A549 treated with CORT108297 at 1 μM for 4 hours (cell line): ENCODE measurements at places on chromosomes 2 and 18. TPM values are rescaled to one million over a fixed set of nuclear protein-coding genes. Genes with fewer than 3 reads are reported as not detected.

The GPAT2 gene
- total RNA-seq, result not detected in 5 replicates

The TMEM178A gene
- 0.13 to 0.17 TPM (median 0.16 TPM) in 5 replicates for total RNA-seq

The C2orf81 gene
- total RNA-seq, result 2.5 to 4.0 TPM (median 3.3 TPM) in 5 replicates

The EGR4 gene
- 0.07 to 0.32 TPM (median 0.17 TPM) in 5 replicates for total RNA-seq

The DYNAP gene
- total RNA-seq, result not detected in 5 replicates

The LYG2 gene
- not detected in 5 replicates for total RNA-seq

The COL5A2 gene
- 47.9 to 90.5 TPM (median 76.8 TPM) in 5 replicates for total RNA-seq

The CD207 gene
- total RNA-seq, result 0.07 TPM in 1 of 5 replicates, not detected in the others

The RMDN2 gene
- total RNA-seq, result 4.2 to 5.4 TPM (median 4.3 TPM) in 5 replicates

The C2orf80 gene
- total RNA-seq, result not detected in 5 replicates

The MATN3 gene
- 9.1 to 16.9 TPM (median 14.0 TPM) in 5 replicates for total RNA-seq

The IL1B gene
- 0.21 to 0.57 TPM (median 0.24 TPM) in 5 replicates for total RNA-seq

The XIRP2 gene
- not detected in 5 replicates for total RNA-seq

The PSMA8 gene
- total RNA-seq, result not detected in 5 replicates

The IL37 gene
- total RNA-seq, result not detected in 5 replicates

The TPGS2 gene
- 82.6 to 97.8 TPM (median 89.1 TPM) in 5 replicates for total RNA-seq

The CNGA3 gene
- 0.06 TPM in 1 of 5 replicates, not detected in the others for total RNA-seq

The RTP5 gene
- total RNA-seq, result not detected in 5 replicates

The IL36RN gene
- total RNA-seq, result 0.05 to 0.25 TPM (median 0.14 TPM) in 4 of 5 replicates, not detected in the other

The ORC4 gene
- total RNA-seq, result 32.1 to 37.9 TPM (median 34.2 TPM) in 5 replicates

The MPP4 gene
- total RNA-seq, result 0.06 to 0.21 TPM (median 0.11 TPM) in 5 replicates

The CLEC4F gene
- total RNA-seq, result not detected in 5 replicates

The PLB1 gene
- total RNA-seq, result 1.1 to 2.0 TPM (median 1.8 TPM) in 5 replicates

The CEP76 gene
- total RNA-seq, result 7.0 to 8.2 TPM (median 7.4 TPM) in 5 replicates

The IKZF2 gene
- total RNA-seq, result 0.05 to 0.29 TPM (median 0.16 TPM) in 5 replicates

The SKOR2 gene
- not detected in 5 replicates for total RNA-seq

The OST4 gene
- total RNA-seq, result 543 to 595 TPM (median 559 TPM) in 5 replicates

The NCK2 gene
- total RNA-seq, result 19.8 to 27.1 TPM (median 24.9 TPM) in 5 replicates

The ID2 gene
- 70.1 to 154 TPM (median 104 TPM) in 5 replicates for total RNA-seq

The APOB gene
- total RNA-seq, result not detected in 5 replicates

The SCN7A gene
- total RNA-seq, result 0.01 TPM in 1 of 5 replicates, not detected in the others

The TMEFF2 gene
- total RNA-seq, result 0.13 to 0.81 TPM (median 0.34 TPM) in 5 replicates

The ZNF892 gene
- 0.17 to 0.60 TPM (median 0.45 TPM) in 5 replicates for total RNA-seq

The FAM237A gene
- total RNA-seq, result not detected in 5 replicates

The BUB1 gene
- total RNA-seq, result 37.4 to 50.0 TPM (median 43.9 TPM) in 5 replicates

The TCF7L1 gene
- total RNA-seq, result 6.7 to 9.5 TPM (median 9.2 TPM) in 5 replicates

The ATP6V1B1 gene
- 1.5 to 2.6 TPM (median 2.4 TPM) in 5 replicates for total RNA-seq

The KLHL30 gene
- 0.12 to 0.24 TPM (median 0.16 TPM) in 5 replicates for total RNA-seq

The GPBAR1 gene
- 0.08 to 0.17 TPM (median 0.11 TPM) in 5 replicates for total RNA-seq

The NT5C1B gene
- total RNA-seq, result not detected in 5 replicates

The LYG1 gene
- 0.82 to 2.2 TPM (median 1.4 TPM) in 5 replicates for total RNA-seq

The EIF4E2 gene
- 83.6 to 240 TPM (median 88.2 TPM) in 5 replicates for total RNA-seq

The NDC80 gene
- total RNA-seq, result 10.7 to 17.3 TPM (median 12.9 TPM) in 5 replicates

The MARCHF7 gene
- total RNA-seq, result 43.6 to 81.4 TPM (median 56.5 TPM) in 5 replicates

The SH3RF3 gene
- total RNA-seq, result 0.40 to 0.50 TPM (median 0.40 TPM) in 5 replicates

The CRYGA gene
- total RNA-seq, result not detected in 5 replicates

The TOGARAM2 gene
- 0.08 to 0.23 TPM (median 0.19 TPM) in 5 replicates for total RNA-seq

The CEP68 gene
- total RNA-seq, result 7.5 to 12.6 TPM (median 10.4 TPM) in 5 replicates

The ITGB6 gene
- 0.89 to 1.5 TPM (median 1.1 TPM) in 5 replicates for total RNA-seq

The UGT1A8 gene
- 0.05 to 0.07 TPM (median 0.05 TPM) in 3 of 5 replicates, not detected in the others for total RNA-seq

The GNLY gene
- 0.08 TPM in 1 of 5 replicates, not detected in the others for total RNA-seq

The MOCOS gene
- total RNA-seq, result 2.5 to 3.7 TPM (median 3.1 TPM) in 5 replicates

The TTLL4 gene
- 22.8 to 29.3 TPM (median 26.1 TPM) in 5 replicates for total RNA-seq

The TFCP2L1 gene
- total RNA-seq, result 2.9 to 4.9 TPM (median 3.3 TPM) in 5 replicates

The SLC8A1 gene
- 0.27 to 0.57 TPM (median 0.40 TPM) in 5 replicates for total RNA-seq

The ALK gene
- not detected in 5 replicates for total RNA-seq

The ERFE gene
- total RNA-seq, result 5.1 to 10.4 TPM (median 7.6 TPM) in 5 replicates

The VAPA gene
- 164 to 206 TPM (median 177 TPM) in 5 replicates for total RNA-seq
